ENCODE measurements at places on chromosomes 1 and 21.

DNA sequence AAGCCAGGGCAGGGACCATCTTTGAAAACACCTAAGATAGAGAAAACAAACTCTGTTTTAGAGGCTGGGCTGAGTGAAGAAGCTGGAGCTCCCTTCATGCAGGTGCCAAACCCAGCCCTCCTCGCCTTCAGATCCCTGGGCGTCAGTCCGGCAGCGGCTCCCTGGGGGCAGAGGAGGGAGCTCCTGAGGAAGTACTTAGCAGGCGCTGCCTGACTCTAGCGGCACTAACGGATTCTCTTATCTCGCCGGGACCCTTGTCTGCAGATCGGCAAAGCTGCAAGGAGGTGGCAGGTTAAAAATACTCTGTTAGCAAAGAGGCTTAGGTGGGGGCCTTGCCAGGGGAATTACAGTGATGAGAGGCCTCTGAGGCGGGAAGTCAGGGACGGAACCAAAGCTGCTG, 79.6 kb downstream of the PLXNA2 start:
- no peak for DNase-seq

- no peak for DNase-seq
These were observed 16.1 kb upstream of the TRABD2B start for GRCh38 chr1:48013270-48013669.

DNA sequence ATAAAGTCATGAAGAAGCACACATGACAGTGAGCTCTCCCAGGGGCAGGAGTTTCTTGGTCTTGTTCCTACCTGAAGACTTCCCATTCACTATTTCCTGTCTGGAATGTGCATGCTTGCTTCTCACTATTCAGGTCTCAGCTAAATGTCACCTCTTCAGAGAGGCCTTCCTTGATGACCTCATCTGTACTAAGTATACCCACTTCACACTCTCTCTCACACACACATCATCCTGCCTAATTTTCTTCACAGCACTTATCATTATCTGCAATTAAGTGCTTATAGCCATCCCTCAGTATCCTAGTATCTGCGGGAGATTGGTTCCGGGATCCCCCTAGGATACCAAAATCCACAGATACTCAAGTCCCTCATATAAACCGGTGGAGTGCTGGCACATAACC, 146.4 kb upstream of the IVNS1ABP start:
- no peak for DNase-seq

GRCh38 chr1:45843474-45843905, 40.1 kb downstream of the MAST2 start:
- no peak for DNase-seq

DNA sequence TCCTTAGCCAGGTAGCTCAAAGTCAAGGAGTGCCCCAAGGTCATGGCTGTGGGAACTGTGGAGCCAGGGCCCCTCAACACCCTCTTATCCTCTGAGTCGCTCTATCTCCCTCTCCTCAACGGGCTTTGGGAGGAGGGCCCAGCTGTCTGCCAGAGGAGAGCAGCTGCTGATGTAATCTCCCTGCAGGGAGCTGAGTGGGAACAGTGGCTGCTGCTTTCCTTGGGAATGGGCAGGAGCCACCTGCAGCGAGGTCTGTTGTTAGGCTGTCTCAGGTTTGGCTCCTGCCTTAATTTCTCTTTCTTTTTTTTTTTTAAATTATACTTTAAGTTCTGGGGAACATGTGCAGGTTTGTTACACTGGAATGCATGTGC, 58.8 kb upstream of the MAP1LC3C start:
- DNase-seq = no peak

DNA sequence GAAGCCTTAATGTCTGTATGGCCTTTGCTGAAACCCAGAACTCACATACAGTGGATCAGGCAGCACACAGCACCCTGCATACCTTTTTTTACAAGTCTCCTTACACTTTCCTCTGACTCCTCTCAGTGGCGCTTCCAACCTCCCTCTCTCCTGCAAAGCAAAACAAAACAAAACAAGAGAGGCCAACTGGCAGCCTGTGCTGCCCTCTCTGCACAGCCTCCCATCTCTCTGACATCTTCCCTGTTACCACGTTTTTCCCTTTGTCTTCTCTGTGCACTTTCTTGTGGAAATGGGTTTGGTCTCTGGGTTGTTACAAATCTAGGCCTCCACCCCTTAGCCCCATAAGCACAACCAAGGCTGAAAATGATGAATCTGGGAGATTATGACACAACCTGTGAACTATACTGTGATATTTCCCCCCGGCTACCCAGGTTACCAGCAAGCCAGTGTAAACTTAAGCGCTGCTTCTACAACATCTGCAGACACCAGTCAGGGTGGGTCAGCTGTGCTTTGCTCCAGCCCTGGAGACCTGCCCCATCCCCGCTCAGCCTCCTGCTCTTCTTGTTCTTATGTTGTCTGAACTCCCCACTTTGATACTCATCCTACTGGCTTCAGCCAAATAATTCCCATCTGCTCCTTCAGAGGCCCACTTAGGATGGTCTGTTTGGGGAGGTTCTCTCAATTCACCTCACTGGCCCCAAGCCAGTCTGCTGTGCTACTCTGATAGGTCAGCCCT, 54.9 kb upstream of the FMOD start:
- no peak for DNase-seq

- DNase-seq = no peak
These were observed 26.8 kb downstream of the TP73 start for GRCh38 chr1:3679098-3679555.

Data from stimulated activated naive CD4-positive, alpha-beta T cell treated with Interleukin-2 at 50 U/mL for 16 hours (primary cell).